ENCODE measurements at places on chromosomes 2 and 18.

DNA sequence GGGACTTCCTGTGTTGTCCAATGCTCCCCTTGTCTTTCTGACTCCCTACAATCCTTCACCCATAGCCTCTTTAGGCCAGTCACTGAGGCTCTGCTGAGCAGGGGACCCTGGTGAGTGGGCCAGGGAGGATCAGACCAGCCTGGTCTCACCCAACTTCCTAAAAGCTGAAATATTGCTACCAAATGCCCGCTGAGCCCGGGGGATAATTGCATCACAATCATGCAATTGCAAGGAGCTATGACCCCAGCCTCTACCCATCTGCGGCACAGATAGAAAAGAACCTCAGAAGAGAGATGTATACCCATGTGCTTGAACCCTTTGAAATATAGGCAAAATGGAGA, 3.7 kb upstream of the SP100 start:
- no peak for DNase-seq

DNA sequence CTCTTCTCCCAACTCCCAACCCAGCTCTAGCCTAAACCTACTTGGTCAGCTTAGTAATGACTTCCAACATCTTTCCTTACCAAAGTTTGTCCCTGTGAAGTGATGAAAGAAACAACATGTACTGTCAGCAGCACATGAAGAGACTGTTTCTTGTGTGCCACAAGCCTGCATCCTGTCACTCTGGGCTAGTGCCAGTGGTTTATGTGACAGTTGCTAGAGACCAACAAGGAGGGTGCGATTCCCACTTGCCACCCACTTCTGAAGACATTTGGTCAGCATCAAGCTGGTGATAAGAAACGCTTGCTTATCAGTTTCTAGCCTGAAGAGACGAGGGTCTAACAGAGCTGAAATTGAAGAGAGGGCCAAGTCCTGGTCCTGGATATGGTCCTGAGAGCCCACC, 132.6 kb downstream of the COL4A4 start:
- DNase-seq = no peak

GRCh38 chr2:1141079-1141478, 190.4 kb downstream of the SNTG2 start:
- no peak for DNase-seq

DNA sequence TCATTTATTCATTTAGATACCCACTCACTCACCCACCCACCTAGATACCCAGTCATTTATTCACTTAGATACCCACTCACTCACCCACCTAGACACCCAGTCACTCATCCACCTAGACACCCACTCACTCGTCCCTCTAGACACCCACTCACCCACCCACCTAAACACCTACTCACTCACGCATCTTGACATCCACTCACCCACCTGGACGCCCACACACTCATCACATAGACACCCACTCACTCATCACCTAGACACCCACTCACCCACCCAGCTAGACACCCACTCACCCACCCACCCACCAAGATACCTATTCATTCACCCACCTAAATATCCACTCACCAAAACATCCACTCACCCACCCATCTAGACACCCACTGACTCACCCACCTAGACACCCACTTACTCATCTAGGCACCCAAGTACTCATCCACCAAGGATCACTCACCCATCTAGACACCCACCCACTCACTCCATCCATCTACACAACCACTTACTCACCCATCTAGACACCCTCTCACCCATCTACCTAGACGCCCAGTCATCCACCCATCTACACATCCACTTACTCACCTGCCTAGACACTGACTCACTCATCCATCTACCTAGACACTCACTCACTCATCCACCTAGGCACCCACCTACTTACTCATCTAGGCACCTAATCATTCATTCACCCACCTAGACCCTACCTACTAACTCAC, 723.7 kb upstream of the RAB6C start:
- DNase-seq = no peak

DNA sequence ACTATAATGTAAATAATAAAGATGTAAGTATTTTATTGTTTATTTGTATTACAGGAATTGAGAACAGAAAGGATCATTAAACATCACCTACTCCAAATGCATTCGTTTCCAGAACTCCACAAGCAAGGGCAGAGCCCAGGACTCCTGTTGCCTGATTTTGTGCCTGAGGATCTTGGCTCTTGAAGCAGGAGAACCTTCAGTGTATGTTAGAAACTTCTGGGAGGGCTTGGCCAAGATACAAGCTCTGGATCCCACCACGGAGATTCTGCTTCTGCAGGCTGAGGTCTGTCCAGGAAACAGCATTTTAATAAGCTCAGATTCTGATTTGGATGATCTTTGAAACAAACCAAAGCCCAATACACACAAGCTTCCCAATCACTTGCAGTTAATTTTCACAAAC, 142.4 kb upstream of the SOX11 start:
- no peak for DNase-seq

- no peak for DNase-seq
Observed at GRCh38 chr18:36655074-36655473, 173.7 kb downstream of the TPGS2 start.

- no peak for DNase-seq
Observed at GRCh38 chr2:120180066-120180465, 43.1 kb downstream of the TMEM185B start.

- DNase-seq = no peak
Observed at GRCh38 chr2:110971811-110972210, 148.9 kb upstream of the BCL2L11 start.

All from D341Med (cell line).